ENCODE measurements at places on chromosomes 7 and 10.

- DNase-seq: no peak
Measured at GRCh38 chr10:83764666-83765065, 374.6 kb upstream of the GHITM start.

DNA sequence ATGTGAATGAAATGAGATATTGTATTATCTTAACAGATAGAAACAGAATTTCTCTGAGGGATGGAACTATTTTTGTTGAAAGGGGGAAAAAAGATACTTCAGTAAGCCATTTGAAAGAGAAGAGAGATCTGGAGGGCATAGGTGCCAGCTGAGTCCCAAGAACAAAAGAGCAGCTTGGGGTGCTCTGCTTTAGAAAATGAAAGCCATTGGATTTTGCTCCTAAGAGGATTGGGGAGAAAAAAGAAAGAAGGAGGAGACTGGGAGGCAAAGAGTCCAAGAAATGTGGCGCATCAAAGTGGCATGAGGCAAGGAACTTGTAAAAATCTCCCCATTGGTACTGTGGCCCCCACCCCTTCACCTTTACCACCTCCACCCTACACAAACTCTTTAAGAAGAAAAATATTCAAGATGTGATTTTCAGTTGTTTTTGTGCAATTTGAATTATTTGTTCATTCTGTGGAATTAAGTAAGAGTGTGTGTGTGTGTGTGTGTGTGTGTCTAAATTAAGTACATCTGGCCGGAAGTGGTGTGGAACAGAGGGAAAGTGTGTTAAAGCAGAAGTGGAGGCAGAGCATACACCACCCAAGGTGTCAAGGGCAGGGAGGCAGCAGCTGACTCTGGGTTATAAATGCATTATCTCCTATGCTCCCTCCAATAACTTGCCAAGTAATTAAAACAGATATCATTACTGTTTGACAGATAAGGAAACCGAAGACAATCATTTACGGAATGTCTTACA, 9.9 kb upstream of the GNAI1 start:
- DNase-seq: no peak

GRCh38 chr10:15180736-15181135, 12.2 kb upstream of the NMT2 start:
- no peak for DNase-seq

- no peak for DNase-seq
Measured at GRCh38 chr7:67590649-67591048, 594.0 kb downstream of the TYW1 start.

GRCh38 chr7:105346593-105347322, 42.0 kb downstream of the SRPK2 start:
- no peak for DNase-seq

DNA sequence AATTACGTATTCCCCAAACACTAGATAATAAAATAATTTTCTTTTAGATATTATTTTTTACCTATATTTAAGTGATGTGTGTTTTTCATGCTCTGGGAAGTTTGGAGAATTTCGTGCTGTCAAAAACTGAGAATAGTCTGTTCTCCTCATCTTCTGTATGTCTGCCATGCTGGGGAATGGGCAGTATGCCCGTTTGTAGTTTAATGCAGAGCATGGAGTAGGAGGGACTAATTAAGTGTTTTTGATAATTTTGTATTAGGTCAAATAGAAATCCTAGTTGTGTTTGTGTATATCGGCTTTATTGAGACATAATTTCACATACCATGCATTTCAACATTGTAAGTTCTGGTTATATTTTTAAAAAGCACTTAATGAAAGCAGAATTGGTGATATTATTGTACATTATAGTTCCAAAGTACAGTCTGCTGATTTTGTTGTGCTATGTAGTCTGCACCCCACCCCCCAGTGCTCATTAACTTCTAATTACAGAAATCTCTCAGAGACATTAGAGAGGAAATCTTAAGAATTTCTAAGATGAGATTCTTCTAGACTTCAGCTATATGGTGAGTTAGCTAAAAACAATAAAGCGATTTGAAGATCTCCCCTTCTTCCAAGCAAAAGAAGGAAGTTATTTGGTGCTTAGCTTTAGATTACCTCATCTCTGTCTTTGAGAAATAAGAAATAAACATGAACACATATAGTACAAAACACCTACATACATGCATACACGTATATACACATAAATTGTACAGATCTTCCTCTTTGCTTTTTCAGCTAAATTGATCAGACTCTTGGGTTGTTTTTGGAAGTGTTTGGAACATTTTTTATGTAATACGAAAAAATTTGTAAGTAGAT, 22.2 kb downstream of the ZRANB1 start:
- no peak for DNase-seq

DNA sequence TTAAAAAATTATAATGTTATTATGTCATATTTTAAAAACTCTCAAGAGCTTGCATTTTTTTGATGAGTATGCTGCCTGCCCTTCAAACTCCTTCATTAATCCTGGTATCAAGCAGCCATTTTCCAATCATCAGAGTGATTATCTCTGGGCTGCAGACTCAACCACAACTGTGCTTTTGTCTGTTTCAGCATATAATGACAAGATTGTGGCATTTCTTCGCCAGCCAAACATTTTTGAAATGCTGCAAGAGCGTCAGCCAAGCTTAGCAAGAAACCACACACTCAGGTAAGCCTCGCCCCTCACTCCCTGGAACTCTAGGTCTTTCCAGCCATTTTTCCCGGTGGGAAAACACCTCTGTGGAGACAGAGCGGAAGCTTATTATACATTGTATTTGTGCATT, 90.0 kb upstream of the STK17A start:
- DNase-seq: no peak

GRCh38 chr7:151428378-151429236, 11.3 kb downstream of the CRYGN start:
- DNase-seq: no peak

DNA sequence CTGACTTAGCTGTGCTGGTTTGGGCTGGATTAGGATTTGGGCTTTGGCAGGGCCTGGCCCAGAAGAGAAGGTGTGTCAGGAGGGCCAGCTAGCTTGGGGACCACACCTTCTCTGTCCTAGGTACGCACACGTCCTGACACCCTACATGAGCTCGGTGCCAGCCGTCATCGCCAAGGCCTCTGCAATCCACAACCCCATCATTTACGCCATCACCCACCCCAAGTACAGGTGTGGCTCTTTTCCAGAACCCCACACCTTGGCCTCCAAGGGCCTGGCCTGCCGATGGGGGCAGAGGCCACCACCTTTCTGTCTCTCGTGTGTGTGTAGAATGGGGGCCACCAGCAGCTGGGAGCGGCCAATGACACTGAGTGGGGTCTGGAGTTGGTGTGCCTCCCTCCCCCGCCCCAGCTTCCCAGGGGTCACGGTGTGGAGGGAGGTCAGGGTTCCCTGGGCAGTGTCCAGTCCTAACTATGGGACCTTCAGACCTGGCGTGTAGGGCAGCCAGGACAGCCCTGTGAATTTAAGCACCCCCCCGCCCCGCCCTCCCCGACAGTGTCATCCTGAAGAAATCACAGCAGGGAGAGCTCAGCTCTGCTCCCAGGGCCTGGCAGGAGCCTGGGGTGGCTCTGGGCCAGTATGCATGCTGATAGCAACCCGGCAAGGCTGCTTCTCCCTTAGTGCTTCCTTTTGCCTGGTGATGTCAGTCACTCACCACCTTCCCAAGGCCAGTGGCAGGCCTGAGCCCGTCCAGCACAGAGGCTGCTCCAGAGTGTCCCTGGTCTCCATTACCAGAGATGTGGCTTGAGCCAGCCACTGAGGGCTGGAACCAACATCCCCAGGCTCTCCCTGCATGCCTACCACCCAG, 6.9 kb upstream of the LDB3 start:
- no peak for DNase-seq

- DNase-seq: no peak
Measured at GRCh38 chr7:148382596-148382995, 208.0 kb upstream of the C7orf33 start.

GRCh38 chr10:60666221-60666620, 112.1 kb upstream of the CDK1 start:
- no peak for DNase-seq

- DNase-seq: no peak
Measured at GRCh38 chr7:41893656-41894055, 190.8 kb upstream of the INHBA start.

DNA sequence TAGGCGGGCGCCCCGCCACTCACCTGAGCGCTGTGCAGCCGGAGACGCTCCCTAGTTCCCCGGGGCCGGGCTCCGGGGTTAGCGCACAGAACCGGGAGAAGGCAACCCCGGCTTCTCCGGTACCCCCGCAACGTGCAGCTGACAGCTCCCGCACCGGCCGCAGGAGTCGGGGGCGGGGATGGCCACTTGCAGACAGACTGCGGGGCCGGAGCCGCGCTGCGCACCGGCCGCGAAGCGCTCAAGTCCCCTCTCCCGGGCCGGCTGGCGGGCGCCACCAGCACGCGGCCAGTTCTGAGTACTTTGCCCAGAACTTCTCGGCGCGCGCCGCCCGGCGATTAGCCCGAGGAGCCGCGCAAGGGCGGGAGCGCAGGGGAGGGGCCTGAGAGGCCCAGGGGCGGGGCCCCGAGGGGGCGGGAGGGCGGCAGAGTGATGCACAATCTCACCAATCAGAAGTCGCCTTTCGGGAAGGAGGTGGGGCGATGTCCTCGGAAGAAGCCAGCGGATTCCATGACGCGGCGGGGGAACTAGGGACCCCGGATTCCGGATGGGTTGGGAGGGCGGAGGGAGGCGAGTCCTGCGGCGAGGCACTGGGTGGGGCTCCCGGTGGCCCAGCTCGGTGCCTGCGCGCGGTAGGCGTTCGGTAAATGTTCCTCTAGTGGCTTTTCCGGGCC, at the start of gene OSBPL3:
Gene OSBPL3, minus strand, starts transcription at position 316 of the 671 bp plus-strand sequence. CDS start 87,706 bp downstream, outside the sequence.
- peak; percentile 94 for DNase-seq

GRCh38 chr7:132872034-132872433, 209.9 kb downstream of the CHCHD3 start:
- no peak for DNase-seq

GRCh38 chr7:139072796-139073195, 36.7 kb downstream of the ZC3HAV1 start:
- DNase-seq: no peak

- DNase-seq: no peak
Measured at GRCh38 chr10:133460208-133460769, 6.5 kb downstream of the SCART1 start.

DNA sequence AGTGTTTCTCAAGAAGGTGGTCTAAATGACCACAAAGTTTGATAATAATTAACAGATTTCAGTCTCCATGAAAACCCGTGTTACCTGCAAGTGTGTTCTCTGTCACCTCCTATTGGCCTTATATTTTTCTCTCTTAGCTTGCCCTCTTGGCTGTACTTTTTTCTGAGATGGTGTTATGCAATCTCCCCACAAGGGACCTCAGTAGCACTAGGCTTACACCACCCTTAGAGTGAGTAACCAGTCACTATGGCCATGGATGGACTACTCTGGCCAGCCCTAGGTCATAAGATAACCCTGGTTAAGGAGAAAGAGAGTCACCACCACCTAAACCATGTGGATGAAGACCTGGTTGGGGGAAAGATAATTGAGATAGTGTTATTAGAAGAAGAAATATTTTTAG, 76.8 kb downstream of the NPSR1 start:
- no peak for DNase-seq

- peak; percentile 51 for DNase-seq
Measured at GRCh38 chr7:13992596-13992964, 3.1 kb upstream of the ETV1 start.

DNA sequence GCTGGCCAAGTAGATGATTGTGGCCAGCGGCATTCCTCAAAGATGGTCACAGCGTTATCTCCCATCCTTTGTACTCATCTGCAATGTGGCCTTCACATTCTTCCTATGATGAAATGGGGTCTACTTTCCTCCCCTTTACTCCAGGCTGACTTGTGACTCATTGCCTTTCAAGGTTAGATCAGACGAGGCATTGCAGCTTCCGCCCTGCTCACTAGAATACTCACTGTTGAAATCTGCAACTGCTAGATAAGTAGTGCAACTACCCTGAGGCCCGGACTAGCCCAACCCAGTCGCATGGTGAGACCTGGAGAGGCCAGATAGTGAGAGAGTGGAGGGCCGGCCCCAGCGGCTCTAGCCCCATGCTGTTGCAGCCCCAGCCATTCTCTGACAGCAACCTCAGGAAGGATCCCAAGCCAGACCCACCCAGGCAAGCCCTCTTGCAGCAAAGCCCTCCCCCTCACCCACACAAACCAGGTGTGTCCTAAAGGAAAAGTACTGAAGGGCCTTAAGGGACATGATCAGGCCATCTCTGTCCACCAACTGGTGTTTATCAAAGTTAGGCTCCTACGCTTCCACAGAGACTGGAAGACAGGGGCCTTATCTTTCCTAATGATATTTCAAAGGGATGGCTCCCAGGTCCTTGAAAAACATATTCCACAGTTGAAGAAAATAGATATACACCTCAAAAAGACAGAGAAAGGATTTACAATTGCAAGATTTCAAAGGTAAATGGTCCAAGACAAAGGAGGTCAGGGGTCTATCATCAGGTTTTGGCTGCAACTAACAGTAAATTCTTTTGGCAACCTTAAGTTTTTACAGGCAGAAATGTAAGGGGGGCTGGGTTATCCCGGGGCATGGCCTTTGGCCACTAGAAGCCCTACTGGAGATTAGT, 107.2 kb upstream of the TRIM24 start:
- no peak for DNase-seq

- DNase-seq: no peak
Measured at GRCh38 chr10:128137877-128138276, 11.7 kb upstream of the MKI67 start.

GRCh38 chr7:27134392-27134791, 3.8 kb upstream of the HOXA4 start:
- DNase-seq: no peak

- no peak for DNase-seq
Measured at GRCh38 chr7:117051808-117052207, 98.5 kb downstream of the ST7 start.

DNA sequence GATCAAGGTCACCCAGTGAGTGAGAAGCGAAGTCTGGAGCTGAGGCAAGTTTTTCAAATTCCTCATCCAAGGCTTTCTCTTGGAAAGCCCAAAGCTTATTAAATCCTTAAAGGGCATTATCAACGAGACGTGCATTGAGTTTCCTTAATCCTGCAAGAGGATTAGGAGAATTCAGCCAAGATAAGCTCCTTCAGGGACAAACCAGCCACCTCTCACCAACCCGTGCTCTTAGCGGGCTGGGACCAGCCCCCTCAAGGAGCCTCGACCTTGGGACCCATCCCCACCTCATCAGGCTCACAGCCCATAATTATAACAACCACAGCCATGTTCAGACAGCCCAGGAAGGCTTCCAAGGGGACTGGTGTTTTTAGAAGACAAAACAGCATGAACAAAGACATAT, 12.0 kb upstream of the SLC29A4 start:
- DNase-seq: no peak

GRCh38 chr7:101112233-101112632, 14.7 kb upstream of the SERPINE1 start:
- no peak for DNase-seq

- no peak for DNase-seq
Measured at GRCh38 chr10:86287966-86288579, 78.5 kb downstream of the GRID1 start.

- no peak for DNase-seq
Measured at GRCh38 chr7:14395860-14396259, 406.4 kb upstream of the ETV1 start.

All from hindlimb muscle (tissue), 1 donor.